ENCODE measurements at places on chromosomes 7 and 10.

DNA sequence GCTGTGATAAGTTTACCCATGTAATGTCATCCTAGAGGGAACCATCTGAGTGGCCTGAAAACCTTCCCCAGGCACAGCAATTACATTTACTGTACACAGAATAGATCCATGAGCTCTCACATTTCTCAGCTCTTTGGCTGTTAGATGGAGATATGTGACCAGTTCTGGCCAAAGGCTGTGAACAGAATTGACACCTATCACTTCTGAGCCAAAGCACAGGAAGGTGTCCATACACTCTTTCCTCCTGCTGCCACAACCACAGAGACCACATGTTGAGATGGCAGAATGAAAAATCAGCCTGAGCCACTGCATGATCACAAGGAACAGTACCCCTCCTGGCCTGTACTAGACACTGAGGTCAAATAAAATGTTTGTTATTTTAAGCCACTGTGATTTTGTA is 44.3 kb upstream of the ATOH7 start:
- DNase-seq = no peak

DNA sequence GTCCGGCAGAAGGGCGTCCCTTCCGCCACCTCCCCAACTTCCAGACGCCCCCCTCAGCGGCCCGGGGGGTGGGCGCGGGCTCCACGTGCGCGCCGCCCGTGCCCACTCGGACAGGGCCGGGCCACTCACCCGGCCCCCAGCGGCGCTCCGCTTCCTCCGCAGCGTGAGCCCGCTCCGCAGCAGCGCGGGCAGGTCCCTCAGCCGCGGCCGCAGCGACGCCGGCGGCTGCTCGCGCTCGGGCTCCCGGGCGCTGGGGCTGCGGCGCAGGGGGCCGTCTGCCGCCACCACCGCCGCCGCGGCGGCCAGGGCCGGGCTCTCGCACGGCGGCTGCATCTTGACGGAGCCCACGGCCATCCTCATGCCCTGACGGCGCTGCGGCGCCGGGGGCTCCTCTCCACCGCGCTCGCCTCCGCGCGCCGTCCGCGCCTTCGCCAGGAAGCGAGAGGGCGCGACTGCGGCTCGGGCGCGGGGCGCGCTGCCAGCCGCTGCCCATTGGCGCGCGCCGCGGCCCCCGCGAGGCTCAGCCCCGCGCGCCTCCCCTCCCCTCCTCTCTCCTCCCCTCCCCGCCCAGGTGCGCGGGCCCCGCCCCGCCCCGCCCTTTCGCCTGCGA is at the start of gene RAPGEF5:
Gene RAPGEF5 (minus strand): TSS at position 454 of the 610 bp plus-strand sequence. CDS start 94 bp downstream, at position 360.
- no peak for DNase-seq

DNA sequence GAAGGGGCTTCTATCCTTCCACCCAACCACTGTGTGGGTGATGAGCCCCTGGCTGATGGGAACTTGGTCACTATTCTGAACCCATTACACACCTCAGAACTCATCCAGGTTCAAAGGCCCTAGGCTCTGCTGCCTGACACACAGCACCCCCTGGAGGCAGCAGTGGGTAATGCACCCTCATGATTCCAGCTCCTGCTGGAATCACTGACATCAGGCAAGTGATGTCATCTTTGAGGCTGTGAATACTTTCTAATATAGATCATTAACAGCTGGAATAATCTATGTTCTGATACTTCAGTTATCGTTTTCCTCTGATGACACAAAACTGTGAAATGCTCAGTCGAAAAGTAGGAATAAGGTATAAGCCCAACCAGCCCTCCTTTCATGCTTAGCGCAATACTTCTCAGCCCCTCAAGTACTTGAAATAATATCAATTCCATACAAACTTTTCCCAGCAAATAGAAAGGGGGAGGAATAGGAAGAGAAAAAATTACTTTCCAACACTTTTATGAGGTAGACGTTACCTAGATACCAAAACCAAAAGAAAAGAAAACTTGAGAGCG is 7.5 kb upstream of the RBP3 start:
- DNase-seq = peak; percentile 56

DNA sequence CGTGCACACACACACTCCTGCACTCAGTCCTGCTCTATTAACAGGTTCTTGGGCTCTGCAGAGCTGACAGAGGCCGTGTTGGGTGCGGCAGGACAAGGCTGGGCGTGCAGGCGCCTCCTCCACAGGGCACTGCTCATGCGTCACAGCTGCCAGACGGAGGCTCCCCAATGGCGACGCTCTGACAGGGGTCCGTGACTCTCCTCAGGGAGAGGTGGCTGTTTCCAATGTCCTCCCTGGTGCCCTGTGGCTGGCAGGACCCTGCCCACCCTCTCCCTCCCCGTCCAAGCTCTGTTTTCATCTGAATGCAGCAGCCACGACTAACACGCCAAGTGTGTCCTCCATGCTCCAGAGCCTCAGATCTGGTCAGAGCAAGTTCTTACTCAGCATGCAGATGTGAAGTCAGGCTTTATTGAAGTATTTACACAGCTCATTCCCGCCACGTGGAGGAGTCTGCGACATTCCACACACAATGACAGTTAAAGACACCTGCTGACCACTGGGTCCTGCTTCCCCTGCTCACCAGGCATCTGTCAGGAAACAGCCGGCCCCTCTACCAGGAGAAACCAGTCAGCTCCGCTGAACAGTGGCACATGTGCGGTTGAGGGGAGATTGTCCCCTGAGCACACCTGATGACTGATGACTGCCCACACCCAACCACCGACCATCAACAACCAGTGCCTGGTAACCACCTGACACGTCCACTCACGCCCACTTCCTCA is 116.7 kb downstream of the VIPR2 start:
- DNase-seq = no peak

DNA sequence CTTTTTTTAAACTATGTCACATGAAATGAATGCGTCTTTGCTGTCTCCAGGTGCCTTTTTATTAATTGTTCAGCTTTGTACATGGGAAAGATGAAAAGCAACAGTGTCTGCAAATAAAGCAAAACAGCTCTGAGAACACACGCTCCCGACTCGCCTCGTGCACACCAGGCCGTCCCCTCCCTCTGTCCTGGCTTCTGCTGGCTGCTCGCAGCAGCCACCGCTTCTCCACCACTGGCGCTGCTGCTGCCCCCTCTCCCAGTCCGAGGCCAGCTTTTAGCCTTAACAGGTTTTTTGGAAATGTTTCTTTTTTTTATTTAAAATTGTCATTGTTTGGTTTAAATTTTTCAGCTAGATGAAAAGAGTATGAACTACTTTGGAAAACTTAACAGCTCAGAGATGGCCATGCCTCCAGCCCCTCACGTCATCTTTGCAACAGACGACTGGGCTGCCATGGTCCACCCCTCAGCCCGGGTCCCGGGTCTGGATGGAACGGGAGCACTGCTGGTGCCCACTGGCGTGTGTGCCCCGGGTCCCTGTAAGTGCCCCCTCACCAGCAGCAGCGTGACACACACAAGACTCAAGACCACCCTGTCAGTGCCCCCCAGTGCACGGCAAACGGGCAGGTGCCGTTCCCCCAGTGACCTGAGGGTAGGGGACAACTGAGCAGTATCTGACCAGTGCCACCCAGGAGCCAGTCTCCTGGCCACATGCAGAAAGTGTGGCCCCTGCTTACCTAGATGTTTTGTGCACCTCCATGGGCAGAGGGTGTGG is 415.6 kb upstream of the FOXK1 start:
- DNase-seq = no peak

DNA sequence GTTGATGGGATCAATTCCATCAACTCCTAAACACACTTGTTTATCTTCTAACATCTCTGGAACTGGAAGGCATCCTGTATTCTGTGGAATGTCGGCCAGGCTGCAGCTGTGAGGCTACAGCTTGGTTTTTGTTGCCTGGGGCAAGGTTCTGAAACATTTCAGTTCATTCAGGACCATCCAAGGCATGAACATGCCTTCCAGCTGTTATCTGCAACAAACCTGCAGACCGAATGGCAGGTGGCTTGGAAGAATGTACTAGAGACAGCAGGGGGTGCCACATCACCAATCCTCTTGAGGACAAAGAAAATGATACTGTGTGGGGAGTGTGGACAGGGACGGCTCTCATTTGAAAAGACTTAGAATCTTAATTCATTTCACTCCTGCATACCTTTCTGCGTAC is 12.4 kb downstream of the PAPOLB start:
- DNase-seq = no peak

- DNase-seq = no peak
Measured at GRCh38 chr7:26910221-26910620, 45.8 kb upstream of the SKAP2 start.

DNA sequence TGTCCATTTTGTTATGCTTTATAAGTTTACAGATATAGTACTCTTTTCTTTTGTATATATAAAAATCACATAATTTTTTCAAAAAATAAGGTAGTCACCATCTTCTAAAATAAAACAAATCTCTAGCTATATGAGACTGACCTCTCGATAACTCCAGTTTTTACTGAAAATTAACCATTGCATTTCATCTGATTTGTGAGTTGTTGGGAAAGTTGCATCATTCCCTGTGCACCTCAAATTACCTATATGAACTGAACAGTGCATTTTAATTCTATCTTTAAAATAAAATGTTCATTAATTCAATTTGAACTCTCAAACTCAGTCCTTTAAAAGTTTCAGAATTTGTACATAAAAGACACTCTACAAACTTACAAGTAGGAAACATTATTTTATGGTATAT is 86.0 kb downstream of the VWDE start:
- DNase-seq = no peak

DNA sequence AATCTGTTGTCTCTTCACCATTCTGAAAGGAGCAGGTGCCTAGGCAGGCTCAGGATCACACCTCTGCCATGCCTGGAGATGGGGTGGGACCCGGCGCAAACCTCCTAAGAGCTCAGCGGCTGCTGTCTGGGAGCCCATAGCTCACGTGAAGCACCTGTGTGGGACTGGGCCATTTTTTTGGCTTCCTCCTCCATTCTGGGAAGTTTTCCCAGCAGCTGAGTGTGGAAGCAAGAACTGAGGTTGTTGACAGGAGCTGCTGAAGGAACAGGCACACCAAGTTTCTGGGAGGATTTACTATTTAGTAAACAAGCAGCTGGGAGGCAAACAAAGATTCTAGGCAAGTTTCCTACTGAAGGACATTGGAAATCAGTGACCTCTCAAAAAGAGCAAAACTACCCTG is 77.3 kb downstream of the FAM13C start:
- DNase-seq = no peak

- DNase-seq = no peak
Measured at GRCh38 chr7:128914566-128915151, 4.2 kb upstream of the KCP start.

DNA sequence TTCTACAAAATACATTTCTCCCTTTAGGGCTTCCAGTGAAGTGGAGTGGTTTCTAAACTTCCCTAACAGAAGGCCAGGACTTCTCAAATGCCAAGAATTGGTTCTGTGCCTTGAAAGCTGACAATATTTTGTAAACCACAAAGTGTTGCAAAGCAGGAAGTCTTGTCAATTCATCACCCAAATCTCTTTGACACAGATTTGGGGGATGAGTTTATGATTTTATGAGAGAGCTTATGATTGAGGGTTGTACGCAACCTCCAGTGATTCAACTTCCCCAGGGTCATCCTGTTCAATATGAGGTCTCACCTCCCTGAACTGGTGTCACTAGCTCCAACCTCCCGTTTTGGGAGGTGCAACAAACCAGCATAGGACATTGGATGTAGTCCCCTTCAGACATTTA is 83.7 kb downstream of the PRLHR start:
- DNase-seq = peak; percentile 19

DNA sequence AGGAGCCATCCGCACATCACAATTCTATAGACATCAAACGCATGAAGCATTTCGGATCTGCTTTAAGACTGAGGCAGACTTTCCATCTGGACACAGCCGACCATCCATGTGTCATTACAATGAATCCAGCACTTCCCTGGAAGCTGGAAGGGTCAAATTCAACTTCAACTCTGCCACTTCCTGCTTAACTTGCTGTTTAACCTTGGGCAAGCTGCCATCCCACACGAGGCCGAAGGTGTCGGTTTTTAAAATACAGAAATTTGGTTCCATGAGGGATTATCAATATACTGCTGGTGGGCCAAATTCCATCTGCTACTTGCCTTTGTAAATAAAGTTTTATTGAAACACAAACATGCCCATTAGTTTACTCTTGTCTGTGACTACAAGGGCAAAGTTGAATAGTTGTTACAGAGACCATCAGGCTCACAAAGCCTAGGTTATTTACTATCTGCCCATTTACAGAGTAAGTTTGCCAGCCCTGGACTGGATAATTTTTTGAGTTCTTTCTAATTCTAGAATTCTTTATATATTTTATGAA is 134.6 kb downstream of the FAM204A start:
- no peak for DNase-seq

- DNase-seq = peak; percentile 61
Measured at GRCh38 chr7:43869867-43870240, 537 bp upstream of the MRPS24 start.

DNA sequence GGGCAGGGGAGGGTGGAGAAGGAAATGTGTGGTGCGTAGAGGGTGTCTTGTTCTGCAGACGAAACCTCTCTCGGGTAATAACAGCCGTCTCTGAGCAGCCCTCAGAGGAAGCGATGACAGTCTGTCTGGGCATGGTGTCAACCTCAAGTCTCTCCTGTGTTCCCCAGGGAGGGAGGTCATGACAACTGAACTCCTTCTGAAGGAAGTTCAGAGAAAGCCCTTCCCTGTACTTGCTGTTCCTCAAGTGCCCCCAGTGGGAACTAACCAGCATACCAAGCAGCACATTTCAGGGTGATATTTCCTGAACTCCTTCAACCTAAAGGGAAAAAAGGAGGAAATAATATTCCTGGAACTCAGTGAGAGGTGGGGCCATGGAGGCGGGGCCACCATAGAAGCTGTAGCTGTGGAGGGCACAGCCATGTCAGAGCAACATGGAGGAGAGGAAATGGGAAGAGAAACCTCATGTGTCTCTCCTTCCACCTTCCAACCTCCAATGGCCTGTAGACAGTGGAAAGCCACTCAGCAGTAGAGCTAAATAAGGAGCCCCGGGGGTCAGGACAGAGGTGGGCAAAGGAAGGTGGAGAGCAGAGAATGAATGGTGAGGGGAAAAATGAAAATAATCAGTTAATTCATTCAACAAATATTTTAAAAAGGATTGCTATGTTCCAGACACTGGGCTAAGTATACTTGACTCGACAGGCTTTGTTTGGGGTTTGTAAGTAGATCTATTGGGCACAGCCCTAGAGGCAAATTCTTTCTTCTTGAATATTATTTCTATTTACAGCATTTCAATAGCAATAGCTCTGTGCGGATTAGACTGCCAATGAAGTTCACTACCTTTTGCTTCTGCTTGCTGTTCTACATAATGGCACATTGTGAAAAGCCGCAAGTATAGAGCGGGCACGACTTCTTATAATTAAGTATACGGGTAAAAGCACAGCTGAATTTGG is 61.0 kb upstream of the AOAH start:
- peak; percentile 38 for DNase-seq

- DNase-seq = no peak
Measured at GRCh38 chr10:3400348-3400747, 227.8 kb upstream of the PITRM1 start.

- DNase-seq = peak; percentile 19
Measured at GRCh38 chr7:106736508-106737201, 75.7 kb upstream of the CCDC71L start.

GRCh38 chr7:16295558-16295957 is 125.8 kb downstream of the CRPPA start:
- DNase-seq = no peak

DNA sequence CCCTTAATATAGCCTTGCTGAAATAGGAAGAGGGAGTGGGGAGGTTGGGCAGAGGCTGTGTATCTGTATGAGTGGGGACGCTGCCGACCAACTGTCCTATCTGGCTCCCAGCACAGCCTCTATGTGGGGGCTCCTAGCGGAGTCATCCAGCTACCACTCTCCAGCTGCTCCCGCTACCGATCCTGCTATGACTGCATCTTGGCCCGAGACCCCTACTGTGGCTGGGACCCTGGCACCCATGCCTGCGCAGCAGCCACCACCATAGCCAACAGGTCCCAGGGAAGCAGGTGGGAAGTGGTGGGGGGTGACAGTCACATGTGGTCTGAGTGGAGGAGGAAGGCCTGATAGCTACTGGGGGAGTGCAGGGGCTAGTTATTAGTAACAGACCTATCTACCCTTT is 6.6 kb downstream of the MRPL43 start:
- no peak for DNase-seq

All from keratinocyte (primary cell).